Endothelial cell of umbilical vein (primary cell): ENCODE measurements at places on chromosomes 7 and 10. TPM values are rescaled to one million over a fixed set of nuclear protein-coding genes. Genes with fewer than 3 reads are reported as not detected.

EIF3A gene
- 149 and 159 TPM in 2 replicates for total RNA-seq

ZNF736 gene
- total RNA-seq = 6.3 and 9.0 TPM in 2 replicates

ASIC3 gene
- total RNA-seq = 0.69 and 1.4 TPM in 2 replicates

ADAM12 gene
- total RNA-seq = 0.33 and 0.37 TPM in 2 replicates

GTF2IRD1 gene
- total RNA-seq = 24.2 and 24.7 TPM in 2 replicates

ADCY1 gene
- 0.53 and 1.6 TPM in 2 replicates for total RNA-seq

GRID1 gene
- total RNA-seq = not detected in 2 replicates

KLF14 gene
- total RNA-seq = not detected in 2 replicates
